ENCODE measurements at places on chromosomes 4 and X.

GRCh38 chr4:8229331-8229975 lies 30.4 kb downstream of the SH3TC1 start:
- no peak for ATAC-seq

GRCh38 chr4:105061136-105061696 lies 85.5 kb upstream of the TET2 start:
- peak; percentile 56 for ATAC-seq

DNA sequence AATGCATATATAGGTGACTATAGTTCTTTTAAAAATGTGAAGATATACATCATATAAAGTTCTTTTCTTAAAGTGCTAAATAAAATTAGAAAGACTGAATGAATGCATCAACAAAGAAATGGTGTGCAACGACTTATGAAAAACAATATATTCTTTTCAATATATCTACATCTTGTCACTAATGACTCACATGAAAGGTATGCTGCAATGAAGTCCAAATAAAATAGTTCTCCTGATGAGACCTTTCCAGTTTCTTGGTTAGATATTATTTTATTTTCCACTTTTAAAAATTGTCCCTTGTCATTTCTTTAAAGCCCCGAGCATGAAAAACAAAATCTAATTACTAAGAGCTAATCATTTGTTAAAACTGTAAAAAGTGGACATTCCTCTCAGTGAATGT lies 462.1 kb downstream of the PCDH11X start:
- ATAC-seq: no peak

DNA sequence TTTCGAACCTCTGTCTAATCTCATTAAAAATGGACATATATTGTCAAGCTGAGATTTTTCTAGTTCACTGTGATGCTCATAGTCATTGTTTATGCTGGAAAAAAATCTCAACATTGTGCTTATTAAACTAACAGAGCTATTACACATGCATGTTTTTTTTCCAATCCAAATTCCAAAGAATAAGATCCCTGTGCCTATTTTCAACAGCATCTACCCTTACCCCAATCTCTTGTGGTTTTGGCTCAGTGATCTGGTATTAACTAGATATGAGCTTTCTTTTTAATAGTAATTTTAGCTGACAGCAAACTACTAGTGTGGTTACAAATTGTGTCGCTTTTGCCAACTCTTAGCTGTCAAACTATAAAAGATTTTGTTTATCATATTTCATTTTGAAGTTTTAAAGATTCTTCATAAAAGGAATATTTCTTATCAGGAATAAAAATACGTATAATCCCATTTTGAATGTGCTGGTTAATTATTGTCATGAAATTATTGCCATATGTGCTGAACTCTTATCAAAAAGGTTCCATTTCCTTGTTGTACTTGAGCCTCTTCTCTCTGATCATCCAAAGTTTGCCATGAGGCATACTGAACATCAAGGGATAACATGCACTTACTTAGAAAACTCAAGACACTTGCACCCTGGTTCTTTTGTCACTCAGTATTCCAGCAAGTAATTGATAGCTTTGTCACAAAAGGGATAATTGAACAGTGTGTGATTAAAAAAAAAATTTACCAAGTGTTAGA lies 241.2 kb downstream of the ARHGAP24 start:
- ATAC-seq: no peak

- ATAC-seq: no peak
These were observed 1.2 kb downstream of the SLAIN2 start for GRCh38 chr4:48342606-48342880.

DNA sequence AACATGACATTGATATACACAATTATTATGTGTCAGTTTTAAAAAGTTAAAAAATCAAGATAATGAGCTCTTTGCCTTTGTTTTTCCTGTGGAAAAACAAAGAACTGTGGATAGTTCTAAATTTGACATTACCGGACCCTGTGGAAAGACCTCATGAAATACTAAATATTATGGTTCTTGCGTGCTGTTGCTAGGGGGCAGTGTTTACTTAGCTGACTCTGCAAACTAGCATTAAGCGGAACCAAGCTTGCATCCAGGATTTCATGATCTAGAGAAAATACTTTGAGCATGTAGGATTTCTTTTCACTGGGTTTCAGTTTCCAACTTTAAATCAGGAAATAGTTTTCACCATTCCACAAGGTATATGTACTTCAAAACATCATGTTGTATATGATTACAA lies 33.6 kb downstream of the CLCN4 start:
- ATAC-seq: no peak

- no peak for ATAC-seq
These were observed 611.3 kb upstream of the CPXCR1 start for GRCh38 chrX:88135735-88136134.

DNA sequence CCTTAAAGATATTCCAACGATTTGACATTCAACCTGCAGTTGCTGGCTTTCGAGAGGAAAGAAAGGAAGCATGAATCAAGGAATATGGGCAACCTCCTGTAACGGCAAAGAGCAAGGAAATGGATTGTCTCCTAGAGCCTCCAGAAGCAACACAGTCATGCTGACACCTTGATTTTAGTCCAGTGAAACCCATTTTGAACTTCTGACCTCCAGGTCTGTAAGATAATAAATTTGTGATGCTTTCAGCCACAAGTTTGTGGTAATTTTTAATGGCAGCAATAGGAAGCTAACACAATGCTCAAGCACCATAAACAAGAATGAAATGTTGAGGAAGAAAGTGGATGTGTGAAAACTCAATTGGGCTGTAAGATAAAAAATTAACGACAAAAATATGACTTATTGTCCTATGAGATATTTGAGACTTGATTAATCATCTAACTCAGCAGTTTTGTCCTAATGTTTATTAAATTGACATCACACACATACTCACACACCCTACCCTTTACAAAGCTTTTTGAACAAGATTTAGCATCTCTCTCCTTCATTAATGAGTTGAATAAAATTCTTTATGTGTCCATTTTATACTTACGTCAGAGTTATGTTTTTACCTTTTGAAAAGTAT lies 857.2 kb upstream of the INTU start:
- no peak for ATAC-seq

DNA sequence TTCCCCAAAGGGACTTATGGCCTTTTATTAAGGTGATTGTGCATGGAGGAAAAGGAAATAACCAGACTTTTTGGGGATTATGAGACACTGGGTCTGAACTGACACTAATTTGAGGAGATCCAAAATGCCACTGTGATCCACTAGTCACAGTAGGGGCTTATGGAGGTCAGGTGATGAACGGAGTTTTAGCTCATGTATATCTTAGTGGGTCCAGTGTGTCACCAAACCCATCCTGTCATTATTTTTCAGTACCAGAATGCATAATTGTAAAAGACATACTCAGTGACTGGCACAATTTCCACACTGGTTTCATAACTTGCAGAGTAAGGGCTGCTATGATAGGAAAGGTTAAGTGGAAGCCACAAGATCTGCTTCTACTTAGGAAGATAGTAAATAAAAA lies 131.3 kb downstream of the RTL3 start:
- ATAC-seq: peak; percentile 82

DNA sequence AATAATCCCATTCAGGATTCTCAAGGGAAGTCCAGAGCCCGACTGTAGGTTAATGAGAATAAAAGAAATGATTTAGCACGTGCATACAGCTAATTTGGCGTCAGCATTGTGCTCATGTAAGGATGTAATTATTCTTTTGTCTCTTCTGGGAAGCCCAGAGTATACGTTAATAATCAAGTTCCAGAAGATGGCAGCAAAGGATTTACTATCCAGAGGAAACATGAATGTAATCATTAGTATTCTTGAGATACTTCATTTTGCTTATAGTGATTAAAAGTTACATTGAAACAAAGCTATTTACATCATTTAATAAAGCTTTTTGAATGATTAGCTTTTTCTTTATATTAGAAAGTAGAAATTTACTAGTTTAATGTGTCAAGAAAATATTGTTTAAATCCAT lies 27.1 kb upstream of the MAP9 start:
- no peak for ATAC-seq

DNA sequence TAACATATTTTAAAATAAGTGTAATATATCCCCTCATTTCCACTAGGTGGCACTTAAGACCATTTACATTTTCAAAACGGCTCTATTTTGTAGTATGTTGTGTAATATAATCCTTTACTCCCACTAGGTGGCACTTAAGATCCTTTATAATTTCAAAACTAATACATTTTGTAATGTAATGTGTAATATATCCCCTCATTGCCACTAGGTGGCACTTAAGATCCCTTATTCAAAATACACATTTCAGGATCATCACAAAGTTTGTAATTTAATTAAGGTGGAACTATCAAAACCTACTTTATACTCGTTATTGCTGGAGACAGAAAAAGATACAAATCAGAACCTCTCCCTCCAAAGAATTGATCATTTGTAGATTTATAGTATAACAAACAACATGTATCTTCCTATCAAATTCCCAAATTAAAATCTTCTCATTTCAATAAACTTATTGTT lies 132.5 kb downstream of the ARHGAP6 start:
- ATAC-seq: peak; percentile 92

- ATAC-seq: no peak
These were observed 508.1 kb downstream of the STIM2 start for GRCh38 chr4:27368781-27369180.

- ATAC-seq: no peak
These were observed 177.2 kb downstream of the ARAP2 start for GRCh38 chr4:36067116-36067515.

- ATAC-seq: no peak
These were observed 47.4 kb upstream of the VEGFC start for GRCh38 chr4:176840166-176840565.

GRCh38 chr4:16377887-16378286 lies 151.6 kb upstream of the TAPT1 start:
- ATAC-seq: no peak

- no peak for ATAC-seq
These were observed 297.6 kb downstream of the IL15 start for GRCh38 chr4:141933978-141934377.

GRCh38 chrX:148609515-148610327 lies 109.3 kb downstream of the AFF2 start:
- peak; percentile 88 for ATAC-seq

- no peak for ATAC-seq
These were observed 78.8 kb upstream of the GPR174 start for GRCh38 chrX:79065696-79066095.

DNA sequence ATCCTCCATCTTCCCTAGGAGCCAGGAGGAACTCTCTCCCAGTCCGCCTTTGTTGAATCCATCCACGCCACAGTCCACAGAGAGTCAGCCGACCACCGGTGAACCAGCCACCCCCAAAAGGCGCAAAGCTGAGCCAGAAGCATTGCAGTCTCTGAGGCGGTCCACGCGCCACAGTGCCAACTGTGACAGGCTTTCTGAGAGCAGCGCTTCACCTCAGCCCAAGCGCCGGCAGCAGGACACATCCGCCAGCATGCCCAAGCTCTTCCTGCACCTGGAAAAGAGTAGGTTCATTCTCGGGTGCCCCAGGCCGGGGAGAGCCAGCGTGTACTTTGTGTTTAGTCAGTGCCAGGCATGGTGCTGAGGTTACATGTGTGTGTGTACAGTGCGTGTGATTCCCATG lies 7.4 kb downstream of the MSL3 start:
- peak; percentile 26 for ATAC-seq

DNA sequence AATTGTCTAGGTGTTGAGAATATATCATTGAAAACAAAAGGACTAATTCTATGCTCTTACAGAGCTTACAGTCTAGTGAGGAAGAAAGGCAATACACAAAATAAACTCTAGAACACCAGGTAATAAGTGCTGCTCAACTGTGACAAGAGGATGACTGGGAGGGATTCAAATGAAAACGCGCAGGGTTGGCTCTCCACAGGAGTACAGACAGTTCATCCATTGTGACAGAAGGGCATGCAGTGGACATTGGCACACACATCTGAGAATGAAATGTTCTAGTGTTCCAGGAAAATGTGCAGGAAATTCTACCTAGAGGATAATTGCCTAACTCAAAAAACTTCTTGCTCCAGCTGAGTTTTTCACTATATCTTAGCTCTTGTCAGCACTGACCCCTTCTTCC lies 492.0 kb downstream of the IDS start:
- ATAC-seq: no peak

- no peak for ATAC-seq
These were observed 236.7 kb downstream of the SLITRK2 start for GRCh38 chrX:146054311-146054710.

DNA sequence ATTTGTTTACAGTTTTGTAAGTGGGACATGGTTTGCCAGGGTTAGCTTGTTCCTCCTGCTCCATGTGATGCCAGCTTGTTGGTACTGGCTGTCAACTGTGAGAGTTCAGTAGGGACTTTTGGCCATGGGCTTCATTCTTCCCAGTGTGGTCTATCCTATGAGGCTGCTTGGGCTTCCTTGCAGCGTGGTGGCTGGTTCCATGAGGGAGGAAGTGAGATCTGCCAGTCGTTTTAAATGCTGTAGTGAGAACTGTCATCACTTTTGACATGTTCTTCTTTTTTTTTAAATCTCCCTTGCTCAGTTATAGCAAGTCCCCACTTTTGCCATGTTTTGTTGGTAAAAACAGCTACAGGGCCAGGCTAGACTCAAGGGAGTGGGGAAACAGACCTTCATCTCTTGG lies 15.9 kb downstream of the NSD2 start:
- no peak for ATAC-seq

DNA sequence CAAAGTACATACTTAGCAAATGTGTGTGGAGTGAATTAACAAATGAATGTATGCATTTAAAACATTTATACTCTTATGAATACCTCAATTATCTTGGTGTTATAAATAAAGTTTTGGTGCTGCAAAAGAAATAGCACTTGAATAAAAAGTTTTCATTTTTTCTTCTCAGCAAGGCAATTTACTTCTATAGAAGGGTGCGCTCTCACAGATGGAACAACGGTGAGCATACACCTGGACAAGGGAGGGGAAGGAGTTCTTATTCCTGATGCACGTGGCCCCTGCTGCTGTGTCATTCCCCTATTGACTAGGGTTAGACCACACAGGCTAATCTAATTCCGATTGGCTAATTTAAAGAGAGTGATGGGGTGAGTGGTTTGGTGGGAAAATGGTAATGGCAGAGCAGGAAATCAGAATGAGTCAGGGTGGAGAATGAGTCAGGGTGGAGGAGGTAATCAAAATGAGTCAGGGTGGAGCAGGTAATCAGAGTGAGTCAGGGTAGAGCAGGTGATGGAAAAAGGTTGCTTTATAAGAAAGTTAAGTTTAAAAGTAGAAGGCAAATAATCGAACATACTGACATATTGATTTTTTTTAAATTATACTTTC lies 28.2 kb upstream of the PGK1 start:
- peak; percentile 89 for ATAC-seq

DNA sequence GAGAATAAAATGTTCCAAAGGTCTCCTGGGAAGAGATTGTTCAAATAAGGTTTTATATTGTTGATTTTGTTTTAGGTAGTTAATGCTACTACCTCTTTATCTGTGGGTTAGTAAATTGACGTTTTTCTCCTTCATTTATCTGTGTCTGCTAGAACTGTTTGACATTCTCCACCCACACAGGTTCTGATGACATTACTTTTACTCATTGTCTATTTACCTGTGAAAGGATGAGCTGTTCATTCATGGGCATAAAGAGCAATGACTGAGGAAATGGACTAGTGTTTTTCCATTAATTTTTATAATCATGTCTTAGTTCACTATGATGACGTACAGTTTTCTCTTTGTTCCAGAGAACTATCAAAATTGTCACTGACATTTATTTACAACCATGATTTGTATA lies 75.6 kb downstream of the CPE start:
- peak; percentile 59 for ATAC-seq

- peak; percentile 69 for ATAC-seq
These were observed 2.4 kb downstream of the RAP2C start for GRCh38 chrX:132216806-132217202.

- ATAC-seq: no peak
These were observed 2687.3 kb downstream of the PCDH7 start for GRCh38 chr4:33407496-33407895.
